Stimulated activated CD8-positive, alpha-beta memory T cell treated with anti-CD3 and anti-CD28 coated beads, Interleukin-7, amount 100 ng/mL, for 1 hour (primary cell): ENCODE measurements at places on chromosomes 7 and 10.

DNA sequence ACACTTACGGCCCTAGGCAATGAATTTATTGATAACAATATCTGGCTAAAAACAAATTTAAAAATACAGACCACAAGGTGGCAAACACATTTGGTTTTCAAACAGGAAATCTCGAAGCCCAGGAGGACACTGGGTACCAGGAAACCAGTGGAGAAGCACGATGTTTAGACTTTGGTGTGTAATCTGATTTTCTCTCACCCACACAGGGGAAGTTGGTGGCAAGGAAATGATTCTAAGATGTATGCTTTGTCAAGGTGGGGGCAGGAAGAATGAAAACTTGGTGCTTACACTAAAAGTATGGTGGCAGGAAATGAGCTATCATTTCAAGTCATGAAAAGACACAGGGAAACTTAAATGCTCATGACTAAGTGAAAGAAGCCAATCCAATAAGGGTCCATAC, 113.2 kb upstream of the ANKRD1 start:
- no peak for DNase-seq

GRCh38 chr7:105680505-105681187, 99.4 kb upstream of the EFCAB10 start:
- DNase-seq, result no peak

- no peak for DNase-seq
These were observed 34.8 kb downstream of the KLF6 start for GRCh38 chr10:3750006-3750816.

- DNase-seq, result no peak
These were observed 30.2 kb upstream of the LEP start for GRCh38 chr7:128210590-128211570.

DNA sequence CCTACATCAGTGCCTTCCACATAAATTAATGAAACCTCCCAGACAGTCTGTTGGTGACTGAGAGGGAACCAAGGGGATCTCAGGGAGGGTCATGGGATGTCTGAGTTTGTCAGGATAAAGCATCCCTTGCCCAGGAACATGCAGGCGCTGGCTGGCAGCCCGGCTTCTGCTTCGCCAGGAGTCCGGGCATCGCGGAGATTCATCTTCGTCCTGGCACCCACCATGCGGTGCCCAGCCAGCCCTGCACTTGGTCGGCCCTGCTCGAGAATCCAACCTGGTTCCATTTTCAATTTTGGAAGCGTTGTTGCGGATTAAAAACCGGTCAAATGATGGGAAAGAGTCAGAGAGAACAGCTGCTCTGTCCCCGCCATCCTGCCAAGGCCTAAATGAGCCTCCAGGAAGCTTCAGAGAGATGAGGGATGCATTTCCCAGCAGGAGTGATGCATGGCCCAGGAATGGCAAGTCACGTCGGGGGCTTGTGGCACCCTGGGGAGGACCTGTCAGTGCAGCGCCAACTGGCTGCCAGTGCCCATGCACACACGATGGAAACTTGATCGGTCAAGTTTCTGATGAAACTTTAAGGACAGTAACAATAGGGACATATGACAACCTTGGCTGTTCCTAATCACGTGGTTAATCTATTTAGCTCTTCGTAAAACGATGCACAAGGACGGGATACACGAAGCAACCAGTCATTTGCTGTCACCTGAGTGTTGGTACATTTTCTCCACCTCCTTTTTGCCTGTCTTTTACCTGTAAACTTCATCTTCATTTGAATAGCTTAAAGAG, 260.8 kb upstream of the MKI67 start:
- DNase-seq, result no peak

- DNase-seq, result no peak
These were observed 145.1 kb downstream of the NRP1 start for GRCh38 chr10:33189363-33189762.

- no peak for DNase-seq
These were observed 237.9 kb downstream of the MGMT start for GRCh38 chr10:129704786-129705525.

DNA sequence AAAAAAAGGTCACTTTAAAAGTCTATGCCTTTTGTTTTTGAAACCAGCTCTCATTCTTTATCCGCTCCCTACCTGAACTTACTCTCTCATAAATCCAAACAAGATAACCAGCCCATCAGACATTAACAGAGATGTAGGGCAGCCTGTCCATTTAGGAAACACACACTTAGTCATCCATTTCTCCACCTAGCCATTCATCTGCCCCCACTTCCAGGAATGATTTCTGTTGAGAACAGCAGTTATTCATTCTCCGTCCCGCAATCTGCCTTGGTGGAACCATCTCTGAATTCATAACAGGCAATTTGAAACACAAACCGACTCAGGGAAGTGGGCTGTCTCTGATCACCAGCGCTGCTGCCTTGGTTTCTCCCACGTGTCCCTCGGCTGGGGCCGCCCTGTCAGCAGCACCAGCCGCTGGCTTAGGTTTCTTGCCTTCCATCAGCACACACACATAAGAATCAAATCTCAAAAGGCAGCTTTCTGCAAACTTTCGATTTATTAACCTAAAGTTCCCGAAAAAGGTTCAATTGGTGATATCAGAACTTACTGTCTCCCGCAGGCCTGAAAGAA, 528.2 kb upstream of the NRP1 start:
- no peak for DNase-seq

DNA sequence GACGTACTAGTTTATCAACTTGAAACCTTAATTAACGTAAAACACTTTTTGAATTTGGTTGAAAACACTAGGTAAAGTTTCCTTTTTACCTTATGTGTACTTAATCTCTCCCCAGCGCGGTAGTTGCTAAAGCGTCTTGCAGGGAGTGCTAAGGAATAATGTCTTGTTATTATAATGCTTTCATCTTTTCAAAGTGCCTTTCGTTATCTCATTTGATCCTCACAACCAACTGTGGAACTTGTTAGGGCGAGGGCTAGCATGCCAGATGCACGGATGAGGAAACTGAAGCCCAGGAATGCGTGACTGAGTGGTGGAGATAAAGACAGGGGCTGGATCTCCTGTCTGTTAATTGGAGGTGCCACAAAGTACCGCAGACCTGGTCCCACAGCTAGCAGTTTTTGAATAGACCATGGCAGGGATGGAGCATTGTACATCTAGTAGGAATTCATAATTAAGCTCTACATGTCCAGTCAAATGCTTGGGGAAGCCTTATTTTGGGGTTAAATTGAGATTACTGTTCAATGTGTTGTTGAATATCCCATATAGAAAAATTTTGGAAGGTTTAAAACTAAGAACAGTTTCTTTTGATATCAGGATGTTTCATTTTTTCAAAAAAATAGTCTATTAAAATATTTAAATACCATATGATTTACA, 234.3 kb downstream of the SH2D4B start:
- DNase-seq, result no peak

- DNase-seq, result no peak
These were observed 85.9 kb downstream of the MAD1L1 start for GRCh38 chr7:2146676-2147472.

GRCh38 chr10:7563368-7563767, 103.4 kb downstream of the ITIH5 start:
- DNase-seq, result no peak

GRCh38 chr10:63266391-63267316, 133.5 kb downstream of the NRBF2 start:
- no peak for DNase-seq

GRCh38 chr10:90051474-90051873, 350.1 kb downstream of the KIF20B start:
- DNase-seq, result no peak

DNA sequence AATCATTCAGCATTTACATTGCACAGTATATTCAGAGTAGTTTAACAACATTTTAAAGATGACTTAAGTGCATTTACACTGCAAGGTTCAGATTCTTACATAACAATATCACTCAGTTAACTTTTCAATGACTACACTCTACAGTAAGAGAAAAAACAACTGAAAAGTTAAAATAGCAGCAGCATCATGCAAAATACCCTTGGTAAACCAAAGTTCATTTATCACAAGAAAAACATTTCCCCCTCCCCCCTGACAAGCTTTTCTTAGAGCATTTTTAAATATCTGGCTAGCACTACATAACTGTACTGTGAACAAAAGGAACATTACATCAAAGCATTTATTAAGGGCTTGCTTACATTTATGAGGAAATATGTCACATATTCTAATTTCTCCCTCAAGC, 179.5 kb upstream of the HGF start:
- no peak for DNase-seq

GRCh38 chr7:155188821-155189581, 108.7 kb upstream of the INSIG1 start:
- no peak for DNase-seq

GRCh38 chr10:125592897-125593296, 90.1 kb downstream of the TEX36 start:
- DNase-seq, result no peak

DNA sequence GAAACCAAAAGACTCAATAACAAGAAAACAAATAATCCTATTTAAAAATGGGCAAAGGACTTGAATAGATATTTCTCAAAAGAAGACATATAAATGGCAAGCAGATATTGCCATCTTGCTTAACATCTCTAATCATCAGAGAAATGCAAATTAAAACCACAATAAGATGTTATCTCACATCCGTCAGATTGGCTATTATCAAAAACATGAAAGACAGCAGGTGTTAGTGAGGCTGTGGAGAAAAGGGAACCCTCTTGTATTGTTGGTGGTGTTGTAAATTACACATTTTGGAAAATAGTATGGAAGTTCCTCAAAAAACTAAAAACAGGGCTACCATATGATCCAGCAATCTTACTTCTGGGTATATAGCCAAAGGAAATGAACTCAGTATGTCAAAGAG, 25.7 kb downstream of the OPALIN start:
- no peak for DNase-seq

- DNase-seq, result no peak
These were observed 21.0 kb downstream of the PIP4K2A start for GRCh38 chr10:22693371-22693784.

GRCh38 chr7:5143935-5144903, 45.8 kb upstream of the WIPI2 start:
- peak; percentile 45 for DNase-seq
